Stimulated activated naive B cell treated with anti-CD40 and anti-IgM and Interleukin-4, amounts not matched to agents 10 μg/mL and 1 μg/mL and 100 μg/mL, for 72 hours (primary cell): ENCODE measurements at places on chromosomes 2 and 18.
A peak's percentile ranks its signal among the peaks of the same experiment; 100 is the strongest.

DNA sequence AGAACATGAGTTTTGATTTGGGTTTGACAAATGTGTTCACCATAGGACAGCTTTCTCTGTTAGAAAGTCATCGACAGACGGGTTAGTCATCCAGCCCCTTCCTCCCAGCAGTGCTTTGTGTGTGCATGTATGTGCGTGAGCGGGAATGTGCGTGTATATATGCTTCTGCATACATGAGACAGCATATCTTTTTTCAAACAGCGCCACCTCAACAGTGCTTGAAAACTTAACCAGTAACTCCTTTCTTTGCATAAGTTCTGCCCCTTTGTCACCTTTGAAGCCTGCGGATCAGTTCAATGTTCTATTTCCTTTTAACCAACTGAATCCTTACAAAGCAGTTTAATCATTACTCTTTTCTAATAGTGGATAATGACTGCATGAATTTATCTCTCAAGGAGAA is 351.4 kb downstream of the LPIN1 start:
- no peak overlapping the region for H3K27ac ChIP-seq
- H3K36me3 ChIP-seq = no peaks in the 10 kb centered on the region
- no peak overlapping the region for H3K4me3 ChIP-seq
- no peaks in the 10 kb centered on the region for H3K27me3 ChIP-seq

GRCh38 chr2:219581346-219581745 is 9.2 kb downstream of the INHA start:
- peaks cover 29% of the 10 kb centered on the region for H3K27me3 ChIP-seq
- no peaks in the 10 kb centered on the region for H3K36me3 ChIP-seq

DNA sequence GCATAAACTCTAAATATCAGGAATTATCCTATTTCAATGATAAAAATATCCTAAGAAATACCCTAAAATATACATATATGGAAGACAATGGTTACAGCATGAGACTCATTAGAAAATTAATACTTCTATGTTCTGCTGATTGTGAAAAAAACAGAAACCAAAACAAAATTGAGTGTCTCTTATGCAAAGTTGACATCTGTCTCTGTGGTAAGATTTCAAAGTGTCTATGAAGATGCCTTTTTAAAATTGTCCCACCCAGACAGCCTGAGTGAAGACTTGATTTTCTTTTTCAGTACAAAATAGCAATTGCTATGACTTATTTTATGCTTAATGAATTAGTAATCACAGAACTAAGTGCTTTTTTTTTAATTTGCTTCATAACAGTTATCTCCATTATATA is 1368.4 kb upstream of the LRRTM1 start:
- H3K27me3 ChIP-seq = no peaks in the 10 kb centered on the region
- H3K4me3 ChIP-seq = no peak overlapping the region
- DNase-seq = no peak

- H3K36me3 ChIP-seq = no peaks in the 10 kb centered on the region
- H3K4me3 ChIP-seq = no peak overlapping the region
- H3K27me3 ChIP-seq = peaks cover 27% of the 10 kb centered on the region
- DNase-seq = peak; percentile 9
- H3K27ac ChIP-seq = no peak overlapping the region
Measured at GRCh38 chr2:216404010-216404618, 8.2 kb upstream of the SMARCAL1 start.

GRCh38 chr2:71935262-71935848 is 212.3 kb downstream of the CYP26B1 start:
- no peak overlapping the region for H3K27ac ChIP-seq
- H3K36me3 ChIP-seq = no peaks in the 10 kb centered on the region
- H3K4me3 ChIP-seq = no peak overlapping the region
- H3K27me3 ChIP-seq = no peaks in the 10 kb centered on the region
- DNase-seq = no peak
- H3K4me1 ChIP-seq = no peaks in the 10 kb centered on the region

- H3K4me3 ChIP-seq = no peak overlapping the region
- H3K27me3 ChIP-seq = peaks cover 44% of the 10 kb centered on the region
- H3K4me1 ChIP-seq = no peaks in the 10 kb centered on the region
- H3K36me3 ChIP-seq = no peaks in the 10 kb centered on the region
Measured at GRCh38 chr2:203551778-203552177, 16.7 kb upstream of the RAPH1 start.
